ENCODE measurements at places on chromosomes 3 and 15. TPM values are rescaled to one million over a fixed set of nuclear protein-coding genes. Genes with fewer than 3 reads are reported as not detected.

DNA sequence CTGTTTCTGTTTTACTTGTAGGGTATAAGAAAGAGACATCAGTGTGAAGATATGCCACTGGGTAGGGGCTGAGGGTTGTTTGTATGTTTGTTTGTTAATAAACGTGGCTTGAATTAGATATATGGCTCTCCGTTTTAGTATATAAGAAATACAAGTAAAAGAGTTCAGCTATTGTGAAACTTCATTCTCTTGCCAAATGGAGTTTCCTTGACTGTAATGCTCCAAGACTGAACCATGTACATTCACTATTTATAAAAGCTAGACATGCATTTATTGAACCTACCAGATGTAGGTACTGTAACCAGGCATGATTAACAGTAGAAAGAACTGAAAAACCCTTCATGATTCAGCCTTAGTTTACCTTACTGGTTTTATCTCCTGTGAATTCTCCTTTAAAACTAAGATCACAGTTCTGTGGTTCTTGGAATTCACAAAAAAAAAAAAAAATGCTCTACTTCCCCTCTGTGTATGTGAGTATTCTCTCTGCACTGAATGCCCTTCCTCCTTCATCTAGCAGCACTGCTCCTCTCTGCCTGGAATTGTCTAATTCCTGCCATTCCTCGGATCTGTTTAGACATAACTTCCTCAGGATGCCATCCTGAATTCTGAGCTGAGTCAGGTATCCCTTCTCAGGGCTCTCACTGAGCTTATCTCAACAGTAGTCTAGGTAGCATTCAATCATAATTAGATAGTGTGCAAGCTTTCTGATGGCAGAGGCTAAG lies 504.4 kb downstream of the FHIT start:
- H3K27ac ChIP-seq = no peak overlapping the region
- no peaks in the 10 kb centered on the region for H3K27me3 ChIP-seq
- no peaks in the 10 kb centered on the region for H3K36me3 ChIP-seq
- DNase-seq = no peak
- H3K4me3 ChIP-seq = no peak overlapping the region

- H3K4me3 ChIP-seq = no peak overlapping the region
- no peaks in the 10 kb centered on the region for H3K36me3 ChIP-seq
- DNase-seq = no peak
- H3K4me1 ChIP-seq = no peaks in the 10 kb centered on the region
These were observed 9.3 kb upstream of the ST8SIA2 start for GRCh38 chr15:92384381-92384780.

DNA sequence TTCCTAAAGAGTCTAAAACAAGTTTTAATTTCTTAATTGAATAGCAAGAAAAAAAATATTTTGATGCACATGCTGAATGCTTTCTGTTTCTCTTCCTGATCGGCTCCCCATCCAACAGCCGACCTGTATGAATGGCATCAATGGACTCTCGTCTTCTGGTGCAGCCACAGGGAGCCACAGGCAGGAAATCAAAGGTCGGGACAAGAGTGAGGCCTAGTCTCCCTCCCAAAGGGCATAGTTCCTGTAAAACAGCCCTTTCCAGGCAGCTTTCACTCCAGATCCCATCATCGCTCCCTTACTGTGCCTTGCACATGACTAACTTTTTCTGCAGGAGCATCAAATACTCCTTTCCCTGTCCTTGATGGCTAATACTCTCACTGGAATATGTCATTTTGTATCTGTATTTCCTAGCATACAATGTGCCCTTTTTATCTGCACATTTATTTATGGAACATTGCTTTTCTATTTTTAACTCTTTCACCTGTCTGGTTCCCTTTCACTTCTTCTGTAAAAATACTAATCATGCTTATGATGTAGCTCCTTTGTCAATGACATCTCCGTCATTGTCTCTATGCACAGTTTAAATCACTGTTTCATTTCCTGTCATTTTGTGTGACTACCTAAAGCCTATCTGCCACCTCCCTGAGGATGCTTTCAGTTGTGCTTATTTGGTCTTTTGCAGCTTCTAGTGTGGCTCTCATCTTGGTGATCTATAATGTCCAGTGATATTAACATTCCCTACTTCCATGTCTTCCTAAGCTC lies 326.2 kb downstream of the CTNNB1 start:
- no peak overlapping the region for H3K4me3 ChIP-seq
- H3K36me3 ChIP-seq = no peaks in the 10 kb centered on the region
- H3K27me3 ChIP-seq = no peaks in the 10 kb centered on the region
- H3K4me1 ChIP-seq = no peaks in the 10 kb centered on the region
- H3K27ac ChIP-seq = no peak overlapping the region

GRCh38 chr3:116453666-116454346 lies 8.5 kb upstream of the LSAMP start:
- no peaks in the 10 kb centered on the region for H3K36me3 ChIP-seq
- H3K4me3 ChIP-seq = no peak overlapping the region
- H3K27ac ChIP-seq = no peak overlapping the region
- H3K27me3 ChIP-seq = no peaks in the 10 kb centered on the region
- DNase-seq = no peak

DNA sequence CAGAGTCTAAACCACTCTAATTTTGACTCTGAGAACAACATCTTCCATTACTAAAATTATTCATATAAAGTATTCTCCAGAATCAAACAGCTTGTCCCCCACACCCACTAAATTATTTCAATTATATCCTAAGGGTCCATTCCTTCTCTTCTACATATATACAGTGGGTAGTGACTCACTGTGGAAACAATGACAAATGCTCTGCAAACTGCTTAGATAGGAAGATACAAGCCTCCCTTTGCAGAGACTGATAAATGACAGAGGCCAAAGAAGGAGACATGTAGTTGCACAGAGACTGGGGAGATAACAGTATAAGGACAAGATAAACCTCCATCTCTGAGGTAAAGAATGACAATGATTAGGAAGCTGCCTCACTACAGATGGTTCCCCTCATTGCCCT lies 1087.4 kb downstream of the AGBL1 start:
- H3K4me1 ChIP-seq = no peaks in the 10 kb centered on the region
- no peaks in the 10 kb centered on the region for H3K36me3 ChIP-seq
- DNase-seq = no peak
- H3K27ac ChIP-seq = no peak overlapping the region
- H3K4me3 ChIP-seq = no peak overlapping the region

GRCh38 chr3:120469882-120470301 lies 19.1 kb upstream of the FSTL1 start:
- no peak overlapping the region for H3K4me3 ChIP-seq
- peaks cover 30% of the 10 kb centered on the region for H3K4me1 ChIP-seq
- H3K36me3 ChIP-seq = no peaks in the 10 kb centered on the region
- no peaks in the 10 kb centered on the region for H3K27me3 ChIP-seq

DNA sequence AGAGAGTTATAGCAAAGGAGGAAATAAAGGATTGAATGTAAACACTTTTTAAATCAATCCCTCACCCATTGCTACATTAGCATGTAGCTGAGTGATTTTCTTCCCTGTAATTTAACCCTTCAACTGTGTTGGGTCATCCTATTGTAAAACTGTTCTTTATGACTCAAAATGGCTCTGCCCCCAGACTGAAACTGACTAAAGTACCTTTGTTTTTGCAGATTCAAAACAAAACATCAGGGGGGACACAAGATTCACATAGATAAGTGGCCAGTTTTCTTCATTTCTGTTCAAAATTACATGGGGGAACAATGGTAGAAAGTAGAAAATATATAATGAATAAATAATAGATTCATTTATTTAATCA lies 268.4 kb downstream of the IGSF11 start:
- no peak overlapping the region for H3K4me3 ChIP-seq
- no peak for DNase-seq
- H3K27me3 ChIP-seq = no peaks in the 10 kb centered on the region
- H3K4me1 ChIP-seq = no peaks in the 10 kb centered on the region

- peak; percentile 63 for DNase-seq
- H3K36me3 ChIP-seq = no peaks in the 10 kb centered on the region
- H3K27ac ChIP-seq = no peak overlapping the region
- H3K4me3 ChIP-seq = no peak overlapping the region
These were observed 35.2 kb downstream of the SLC6A20 start for GRCh38 chr3:45760878-45761711.

GRCh38 chr3:58191361-58191991 lies 19.3 kb downstream of the DNASE1L3 start:
- DNase-seq = no peak
- H3K27me3 ChIP-seq = no peaks in the 10 kb centered on the region
- no peaks in the 10 kb centered on the region for H3K4me1 ChIP-seq
- no peak overlapping the region for H3K4me3 ChIP-seq
- no peaks in the 10 kb centered on the region for H3K36me3 ChIP-seq
- H3K27ac ChIP-seq = no peak overlapping the region

GRCh38 chr3:188191460-188191859 lies 37.5 kb downstream of the LPP start:
- DNase-seq = no peak
- no peak overlapping the region for H3K27ac ChIP-seq
- H3K36me3 ChIP-seq = no peaks in the 10 kb centered on the region
- H3K4me1 ChIP-seq = peaks cover 12% of the 10 kb centered on the region
- no peak overlapping the region for H3K4me3 ChIP-seq

DNA sequence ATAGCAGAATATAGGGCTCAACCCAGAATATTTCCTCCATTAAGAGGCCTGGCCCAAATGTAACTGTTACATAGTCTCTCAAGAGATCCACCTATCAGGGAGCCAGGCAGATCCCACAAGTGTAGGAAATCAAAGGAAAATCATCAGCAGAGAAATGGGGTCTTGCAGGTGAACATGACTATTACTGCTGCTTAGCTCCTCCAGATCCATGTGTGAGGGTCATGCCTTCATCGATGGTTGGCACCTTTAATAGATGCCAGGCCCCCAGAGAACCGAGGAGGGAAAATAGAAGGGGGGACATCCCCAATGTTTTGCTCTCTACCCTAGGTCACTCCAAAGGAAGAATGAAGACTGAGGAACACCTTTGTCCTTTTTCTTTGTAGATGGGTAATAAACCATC lies 1029.9 kb upstream of the CADM2 start:
- H3K36me3 ChIP-seq = no peaks in the 10 kb centered on the region
- DNase-seq = no peak
- H3K27ac ChIP-seq = no peak overlapping the region
- H3K4me1 ChIP-seq = no peaks in the 10 kb centered on the region
- H3K27me3 ChIP-seq = no peaks in the 10 kb centered on the region

- no peaks in the 10 kb centered on the region for H3K4me1 ChIP-seq
- H3K27ac ChIP-seq = no peak overlapping the region
- no peaks in the 10 kb centered on the region for H3K27me3 ChIP-seq
- no peaks in the 10 kb centered on the region for H3K36me3 ChIP-seq
These were observed 27.3 kb downstream of the VGLL3 start for GRCh38 chr3:86963611-86964010.

GRCh38 chr3:184845819-184846218 lies 33.9 kb downstream of the VPS8 start:
- H3K36me3 ChIP-seq = no peaks in the 10 kb centered on the region
- no peak for DNase-seq
- H3K4me3 ChIP-seq = no peak overlapping the region
- H3K27ac ChIP-seq = no peak overlapping the region

GRCh38 chr15:42171122-42171521 lies 14.7 kb upstream of the PLA2G4F start:
- H3K27me3 ChIP-seq = no peaks in the 10 kb centered on the region
- no peak for DNase-seq
- H3K4me1 ChIP-seq = no peaks in the 10 kb centered on the region
- H3K27ac ChIP-seq = no peak overlapping the region
- H3K36me3 ChIP-seq = peaks cover 55% of the 10 kb centered on the region

DNA sequence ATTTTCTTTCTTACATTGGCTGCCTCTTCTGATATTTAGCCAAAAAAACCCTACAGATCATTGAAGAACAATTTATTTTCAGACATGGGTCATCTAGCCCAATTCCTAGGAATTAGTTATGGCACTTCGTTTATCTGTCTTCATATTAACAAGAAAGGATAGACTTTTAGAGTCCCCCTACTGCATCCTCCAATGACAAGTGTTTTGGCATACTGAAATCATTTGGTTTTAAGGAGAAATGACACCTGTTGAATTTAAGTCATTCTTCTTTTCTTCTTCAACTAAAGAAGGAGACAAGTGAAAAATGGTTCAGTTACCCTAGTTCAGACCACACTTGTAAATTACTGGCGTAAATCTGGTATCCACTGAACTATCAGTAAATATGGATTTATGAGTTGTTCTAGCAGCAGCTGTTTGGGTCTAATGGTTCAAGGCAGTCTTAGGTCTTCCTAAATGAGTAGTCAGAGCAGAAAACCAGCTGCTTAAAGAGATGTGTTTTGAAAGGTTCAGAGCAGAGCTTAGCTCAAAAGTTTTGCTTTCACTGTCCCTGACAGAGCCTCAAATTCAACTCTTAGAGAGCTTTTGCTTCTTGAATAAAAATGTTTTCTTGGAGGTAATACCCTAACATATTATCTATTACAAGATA lies 5.6 kb downstream of the VGLL3 start:
- DNase-seq = no peak
- H3K27ac ChIP-seq = peak overlapping the region; percentile 10
- no peaks in the 10 kb centered on the region for H3K4me1 ChIP-seq
- H3K4me3 ChIP-seq = no peak overlapping the region
- no peaks in the 10 kb centered on the region for H3K27me3 ChIP-seq

- H3K4me3 ChIP-seq = no peak overlapping the region
- DNase-seq = no peak
- H3K4me1 ChIP-seq = no peaks in the 10 kb centered on the region
- no peaks in the 10 kb centered on the region for H3K36me3 ChIP-seq
These were observed 10.1 kb downstream of the ITGA11 start for GRCh38 chr15:68421798-68422402.

- no peak overlapping the region for H3K27ac ChIP-seq
- peak; percentile 23 for DNase-seq
- H3K36me3 ChIP-seq = no peaks in the 10 kb centered on the region
- no peak overlapping the region for H3K4me3 ChIP-seq
- H3K27me3 ChIP-seq = no peaks in the 10 kb centered on the region
These were observed 333.0 kb upstream of the SEMA6D start for GRCh38 chr15:47384341-47384740.

- no peak overlapping the region for H3K4me3 ChIP-seq
- H3K36me3 ChIP-seq = no peaks in the 10 kb centered on the region
- H3K27ac ChIP-seq = no peak overlapping the region
- DNase-seq = no peak
- H3K27me3 ChIP-seq = no peaks in the 10 kb centered on the region
These were observed 45.2 kb downstream of the GASK1A start for GRCh38 chr3:43024181-43024885.

DNA sequence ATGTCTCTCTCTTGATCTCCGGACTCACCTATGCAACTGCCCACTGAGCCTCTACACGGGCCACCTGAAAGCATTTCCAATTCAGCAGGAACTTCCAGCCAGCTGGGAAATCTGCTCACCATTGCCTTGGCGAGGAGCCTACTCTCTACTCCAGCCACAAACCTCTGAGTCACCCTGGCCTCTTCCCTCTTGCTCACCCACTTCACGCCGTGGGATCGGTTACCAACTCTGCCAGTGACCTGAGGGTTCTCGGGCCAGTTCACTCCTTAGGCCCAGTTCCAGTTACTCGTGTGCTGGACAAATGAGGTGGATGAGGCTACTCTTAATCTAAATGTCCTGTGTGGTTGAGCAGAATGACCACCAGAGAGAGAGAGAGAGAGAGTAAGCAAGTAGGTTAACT lies 70.1 kb downstream of the CEMIP start:
- no peak overlapping the region for H3K4me3 ChIP-seq
- no peak overlapping the region for H3K27ac ChIP-seq
- no peaks in the 10 kb centered on the region for H3K36me3 ChIP-seq
- DNase-seq = peak; percentile 71
- no peaks in the 10 kb centered on the region for H3K4me1 ChIP-seq

DLL4 gene
- total RNA-seq = 10.5 TPM

GLDN gene
- total RNA-seq = 0.56 TPM

All from thyroid gland (tissue), 4 donors.